Mesangial cell (primary cell): ENCODE measurements at places on chromosomes 2 and 18. TPM values are rescaled to one million over a fixed set of nuclear protein-coding genes. Genes with fewer than 3 reads are reported as not detected.

VWC2L gene
- not detected in 2 replicates for total RNA-seq

LBX2 gene
- total RNA-seq: 1.5 and 6.7 TPM in 2 replicates

PXDN gene
- total RNA-seq: 342 and 470 TPM in 2 replicates

SLC40A1 gene
- total RNA-seq: 2.6 and 12.3 TPM in 2 replicates

SP5 gene
- total RNA-seq: not detected in 2 replicates

AQP12B gene
- not detected in 2 replicates for total RNA-seq

AMER3 gene
- not detected in 2 replicates for total RNA-seq

CDH19 gene
- total RNA-seq: not detected in 2 replicates

PLGLB1 gene
- total RNA-seq: 0.49 and 0.63 TPM in 2 replicates

NRP2 gene
- total RNA-seq: 92.4 and 121 TPM in 2 replicates

SIX3 gene
- total RNA-seq: not detected in 2 replicates

EPB41L3 gene
- total RNA-seq: 15.0 and 25.4 TPM in 2 replicates

RUFY4 gene
- not detected in 2 replicates for total RNA-seq

LRRC30 gene
- total RNA-seq: not detected in 2 replicates

SLC14A1 gene
- 0.38 and 2.8 TPM in 2 replicates for total RNA-seq

IL36B gene
- total RNA-seq: not detected in 2 replicates

SERPINB8 gene
- 5.1 and 7.8 TPM in 2 replicates for total RNA-seq

BMP10 gene
- total RNA-seq: not detected in 2 replicates

LYG1 gene
- 0.51 TPM in 1 of 2 replicates, not detected in the other for total RNA-seq

ZNF385B gene
- total RNA-seq: 5.3 TPM in 1 of 2 replicates, not detected in the other

RPS27A gene
- 581 and 766 TPM in 2 replicates for total RNA-seq

IRS1 gene
- total RNA-seq: 17.6 and 31.4 TPM in 2 replicates

GPR55 gene
- not detected in 2 replicates for total RNA-seq

TUBA3E gene
- total RNA-seq: not detected in 2 replicates

HRH4 gene
- total RNA-seq: not detected in 2 replicates

MXD1 gene
- total RNA-seq: 1.3 and 3.4 TPM in 2 replicates

POTEI gene
- total RNA-seq: not detected in 2 replicates

C2orf72 gene
- total RNA-seq: under 0.01 and 0.16 TPM in 2 replicates

LYPD1 gene
- total RNA-seq: 158 and 161 TPM in 2 replicates

GAREM2 gene
- total RNA-seq: 2.3 and 3.0 TPM in 2 replicates
